ENCODE measurements at places on chromosomes 5 and 9.

DNA sequence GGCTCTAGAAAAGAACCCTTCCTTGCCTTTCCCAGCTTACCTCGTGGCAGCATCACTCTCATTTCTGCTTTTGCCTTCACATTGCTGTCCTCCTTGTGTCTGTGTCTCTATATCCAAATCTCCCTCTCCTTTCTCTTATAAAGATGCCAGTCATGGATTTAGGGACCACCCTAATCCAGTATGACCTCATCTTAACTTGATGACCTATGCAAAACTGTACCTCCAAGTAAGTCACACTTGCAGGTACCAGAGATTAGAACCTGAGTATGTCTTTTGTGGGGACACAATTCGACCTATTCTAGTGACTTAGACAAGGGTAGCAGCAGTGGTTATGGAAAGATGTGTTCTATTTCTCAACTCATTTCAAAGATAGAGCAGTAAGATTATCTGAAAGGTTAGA is 160.1 kb downstream of the HMHB1 start:
- no peak for DNase-seq

GRCh38 chr5:58378613-58379390 is 81.1 kb downstream of the PLK2 start:
- no peak for DNase-seq

GRCh38 chr5:11719888-11720481 is 184.3 kb downstream of the CTNND2 start:
- DNase-seq, result peak; percentile 5

DNA sequence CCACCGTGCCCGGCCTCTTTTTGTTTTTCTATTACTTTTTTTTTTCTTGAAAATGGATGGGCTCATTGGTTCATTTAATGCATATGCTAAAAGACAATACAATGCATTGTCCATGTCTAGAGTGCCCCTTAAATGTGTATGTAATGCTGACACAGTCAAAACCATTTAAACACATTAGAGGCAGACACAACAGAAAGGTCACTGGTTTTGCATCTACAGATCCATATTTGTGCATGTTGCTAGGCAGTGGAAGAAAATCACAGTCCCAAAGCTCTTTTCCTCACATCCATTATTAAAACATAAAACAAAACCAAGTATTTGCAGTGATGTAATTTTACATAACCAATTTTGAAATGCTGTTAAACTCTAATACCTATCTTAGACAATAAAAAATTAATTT is 389.0 kb downstream of the TAF11L14 start:
- DNase-seq, result no peak

GRCh38 chr9:136952321-136952850 is 313 bp downstream of the LCN12 start:
- no peak for DNase-seq

- DNase-seq, result peak; percentile 22
Measured at GRCh38 chr9:18543406-18544192, 69.6 kb downstream of the ADAMTSL1 start.

GRCh38 chr5:2890011-2890410 is 138.5 kb upstream of the IRX2 start:
- no peak for DNase-seq

DNA sequence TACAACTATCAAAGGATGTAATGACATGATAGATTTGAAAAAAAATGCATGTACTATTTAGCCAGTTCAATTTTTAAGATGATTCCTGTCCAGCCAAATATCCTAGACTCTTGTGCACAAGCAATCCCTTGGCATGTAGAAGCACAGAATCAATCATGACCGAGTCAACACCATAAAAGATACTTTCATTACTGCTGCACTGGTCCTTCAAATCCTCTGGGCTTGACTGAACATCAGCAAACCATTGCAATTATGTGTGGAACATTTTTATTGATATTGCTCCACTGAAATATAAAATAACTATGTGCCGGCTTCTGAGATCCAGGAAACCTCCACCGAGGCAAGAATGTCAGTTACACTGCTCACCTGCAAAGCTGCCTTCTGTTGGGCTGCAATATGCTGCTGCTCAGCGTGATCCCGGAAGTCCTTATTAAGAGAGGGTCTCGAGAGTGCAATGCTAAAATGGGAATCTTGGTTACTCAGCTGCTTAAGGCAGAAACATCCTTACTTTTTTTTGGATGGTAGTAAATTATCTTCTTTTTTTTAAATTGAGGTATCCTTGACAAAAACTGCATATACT is 28.7 kb downstream of the INIP start:
- DNase-seq, result no peak

DNA sequence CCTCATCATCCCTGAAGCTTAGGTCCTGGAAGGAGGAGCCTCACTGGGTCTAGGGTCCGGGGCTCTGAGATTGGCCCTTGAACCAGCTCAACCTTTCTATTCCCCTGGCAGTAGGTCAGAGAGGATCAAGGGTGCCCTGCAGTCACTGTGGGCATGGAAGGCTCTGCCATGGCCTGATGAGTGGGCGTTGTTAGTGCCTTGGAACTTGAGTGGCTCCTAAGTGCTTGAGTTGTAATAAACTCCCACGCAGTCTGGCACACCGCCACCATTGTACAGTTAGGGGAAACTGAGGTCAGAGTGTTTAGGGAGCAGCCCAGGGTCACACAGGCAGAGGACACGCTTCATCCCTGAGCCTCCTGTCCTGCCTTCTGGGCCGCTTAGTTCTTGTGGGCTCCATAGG is 10.4 kb upstream of the SYNPO start:
- no peak for DNase-seq

DNA sequence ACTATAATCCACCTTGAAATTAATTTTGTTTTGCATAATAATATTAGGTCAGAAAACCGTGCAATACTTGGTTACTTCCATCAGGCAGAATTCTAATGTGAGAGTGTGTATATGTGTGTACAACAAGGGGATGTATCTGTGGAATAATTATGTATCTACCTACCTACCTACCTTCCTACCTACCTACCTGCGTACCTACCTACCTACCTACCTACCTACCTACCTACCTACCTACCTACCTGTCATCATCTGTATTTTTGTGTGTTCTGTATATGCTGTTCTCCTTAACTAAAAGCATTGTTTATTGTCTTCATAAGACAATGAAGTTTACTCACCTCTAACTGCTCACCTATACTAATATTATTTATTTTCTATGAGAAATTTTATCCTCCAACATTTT is 52.8 kb downstream of the VCAN start:
- DNase-seq, result no peak

GRCh38 chr5:159451197-159452052 is 121.1 kb upstream of the IL12B start:
- peak; percentile 93 for DNase-seq

DNA sequence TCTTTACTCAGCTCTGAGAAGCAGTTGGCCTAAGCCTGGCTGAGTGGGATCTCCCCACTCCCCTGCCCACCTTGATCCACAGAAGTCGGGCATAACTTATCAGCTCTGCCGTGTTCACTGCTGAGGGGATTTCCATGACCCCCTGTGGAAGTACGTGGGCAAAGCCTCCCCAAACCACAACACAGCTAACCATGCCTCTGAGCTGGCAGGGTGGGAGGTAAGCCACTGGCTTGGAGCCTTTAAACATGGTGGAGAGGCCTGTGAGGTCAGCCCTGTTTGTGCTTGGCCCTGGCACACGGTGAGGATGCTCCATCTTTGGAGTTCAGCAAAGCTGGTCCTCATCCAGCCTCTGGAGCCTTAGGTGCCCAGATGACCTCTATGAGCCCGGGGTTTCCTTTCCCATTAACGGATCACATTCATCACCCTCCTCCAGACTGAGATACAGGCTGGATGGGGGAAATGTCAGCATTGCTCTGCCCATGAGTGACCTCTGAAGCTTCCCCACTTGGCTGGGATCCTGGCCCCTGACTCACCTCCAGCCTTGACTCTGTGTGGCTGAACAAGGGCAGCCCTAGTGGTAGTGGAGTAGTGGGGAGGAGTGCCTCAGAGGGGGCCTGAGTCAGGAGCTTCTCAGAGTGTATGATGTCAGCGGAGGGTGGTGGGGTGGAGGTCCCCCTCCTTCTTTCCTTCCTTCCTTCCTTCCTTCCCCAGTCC is 6.2 kb downstream of the PDLIM4 start:
- peak; percentile 70 for DNase-seq

DNA sequence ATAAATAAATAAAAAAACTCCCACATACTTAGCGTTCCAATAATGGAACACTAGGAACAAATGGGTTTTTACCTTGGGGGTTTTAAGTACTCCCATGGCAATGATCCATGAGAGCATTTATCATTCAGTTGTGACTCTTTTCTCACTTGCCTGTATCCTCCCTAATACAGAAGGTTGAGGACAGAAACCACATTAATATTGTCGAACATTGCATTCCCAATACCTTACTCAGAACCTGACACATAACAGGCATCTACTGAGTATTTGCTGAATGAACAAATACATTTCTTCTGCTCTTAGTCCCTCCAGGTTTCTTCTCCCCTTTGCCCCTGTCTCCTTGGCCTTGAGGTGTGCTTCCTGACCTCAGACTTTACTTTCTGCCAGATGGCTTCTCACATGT is 175.9 kb downstream of the CEMIP2 start:
- peak; percentile 9 for DNase-seq

DNA sequence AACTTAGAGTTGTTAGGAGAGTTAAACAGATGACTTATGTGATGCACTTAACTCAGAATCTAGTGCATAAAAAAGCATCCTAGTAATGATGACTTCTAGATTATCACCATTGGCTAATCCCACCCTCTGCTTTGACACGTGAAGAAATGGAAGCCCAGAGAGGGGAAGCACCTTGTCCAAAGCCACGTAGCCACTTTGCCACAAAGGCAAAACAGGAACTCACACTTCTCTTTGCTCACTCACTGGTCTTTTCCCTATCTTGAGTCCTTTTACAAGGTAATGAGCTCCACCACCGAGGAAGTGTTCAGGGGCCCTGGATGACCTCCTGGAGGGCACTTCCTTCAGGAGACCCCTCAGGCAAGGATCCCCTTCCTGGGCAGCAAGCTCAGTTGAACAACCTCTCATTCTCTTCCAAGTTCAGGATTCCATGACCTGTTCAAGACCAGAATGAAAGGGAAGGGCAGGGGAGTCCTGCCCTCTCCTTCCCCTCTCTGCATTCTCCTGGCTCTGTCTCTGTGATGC is 89.7 kb downstream of the HRH2 start:
- no peak for DNase-seq

DNA sequence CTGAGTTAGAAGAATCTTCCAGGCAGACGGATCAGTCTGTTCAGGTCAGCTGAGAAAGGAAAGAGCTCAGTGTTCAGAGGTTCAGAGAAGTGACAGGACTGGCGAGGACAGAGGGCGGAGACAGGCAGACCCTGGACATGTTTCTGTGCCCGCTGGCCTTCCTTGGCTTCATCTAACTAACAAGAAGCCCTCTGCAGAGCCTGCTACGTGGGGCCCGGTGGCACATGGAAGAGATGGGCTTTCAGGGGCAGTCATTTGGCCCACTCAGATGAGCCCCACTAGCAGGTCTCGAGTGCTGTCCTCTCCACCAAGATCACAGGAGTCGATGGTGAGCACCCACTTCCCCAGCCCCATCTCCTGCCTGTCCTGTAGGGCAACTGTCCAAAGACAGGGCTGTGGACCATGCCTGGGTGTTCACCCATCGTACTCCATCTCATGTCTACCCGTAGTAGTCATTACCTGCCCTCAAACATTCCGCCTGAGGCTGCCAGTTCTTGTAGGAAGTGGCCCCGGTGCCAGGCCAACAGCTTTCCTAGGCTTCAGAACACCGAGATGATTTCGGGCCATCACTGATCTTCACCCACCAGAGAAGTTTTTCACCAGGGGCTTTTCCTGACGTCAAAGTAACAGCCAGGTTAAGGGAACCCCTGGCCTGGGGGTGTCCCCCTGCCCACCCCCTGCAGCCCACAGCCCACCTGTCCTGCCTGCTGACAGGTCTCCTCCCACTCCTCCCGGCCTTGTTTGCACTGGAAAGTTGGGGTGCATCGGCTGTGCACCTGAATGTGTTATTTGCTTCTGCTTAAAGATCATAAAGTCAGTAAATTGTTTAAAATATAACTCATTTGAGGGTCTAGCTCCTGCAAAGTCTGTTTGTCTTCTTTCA is 14.0 kb downstream of the IRX2 start:
- no peak for DNase-seq

DNA sequence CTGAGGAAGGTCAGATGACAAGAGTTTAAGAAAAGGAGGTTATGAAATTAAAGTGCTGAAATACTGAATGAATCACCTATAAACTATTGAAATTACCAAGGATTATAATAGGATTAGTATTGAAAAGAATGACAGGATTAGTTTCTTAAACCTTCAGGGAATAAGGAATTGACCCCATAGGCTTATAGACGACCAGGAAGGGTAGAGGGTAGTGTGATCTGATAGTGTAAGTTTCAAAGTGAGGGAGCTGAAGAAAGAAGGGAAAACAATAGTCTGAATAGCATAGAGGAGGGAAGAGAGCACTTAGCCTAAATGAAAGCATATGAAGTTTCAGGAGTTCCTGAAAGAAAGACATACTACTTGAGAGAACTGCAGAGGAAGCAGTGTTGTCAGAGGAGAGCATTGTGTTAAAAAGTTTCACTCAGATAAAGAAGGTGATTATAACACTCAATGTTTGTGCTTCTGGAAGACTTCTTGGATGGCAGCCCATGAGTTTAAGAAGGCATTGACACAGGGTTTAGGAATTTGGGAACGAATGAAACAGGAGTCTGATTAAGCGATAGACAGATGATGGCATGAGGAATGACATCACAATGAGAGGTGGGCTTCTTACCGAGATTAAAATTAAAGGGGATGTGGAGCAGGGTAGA is 557.9 kb upstream of the GRAMD2B start:
- DNase-seq, result peak; percentile 26

- DNase-seq, result peak; percentile 86
Measured at GRCh38 chr5:179806250-179807048, at the start of gene MGAT4B. Gene MGAT4B, minus strand, starts transcription at chr5:179806866. Its CDS starts 283 bp downstream, at chr5:179806583.

DNA sequence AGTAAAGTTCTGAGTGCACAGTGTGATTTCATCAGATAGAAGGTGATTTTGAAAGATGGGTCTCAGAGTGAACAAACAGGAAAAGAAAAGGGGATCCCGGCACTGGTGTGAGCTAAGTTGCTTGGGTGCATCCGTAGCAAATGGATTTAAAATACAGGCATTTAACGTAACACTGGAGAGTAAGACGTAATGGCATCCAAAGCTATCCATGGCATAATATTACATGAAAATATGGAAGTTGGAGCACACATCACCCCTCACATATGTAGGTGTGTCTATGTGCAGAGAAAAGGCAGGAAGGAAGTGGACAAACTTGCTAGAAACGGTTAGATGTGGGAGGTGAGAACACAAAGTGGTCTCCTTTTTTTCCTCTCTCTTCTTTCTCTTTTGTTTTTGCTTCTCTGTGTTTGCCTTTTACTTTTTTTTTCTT is 38.2 kb upstream of the SEMA4D start:
- no peak for DNase-seq

GRCh38 chr9:21966140-21966851 is 27.9 kb downstream of the CDKN2A start:
- no peak for DNase-seq

DNA sequence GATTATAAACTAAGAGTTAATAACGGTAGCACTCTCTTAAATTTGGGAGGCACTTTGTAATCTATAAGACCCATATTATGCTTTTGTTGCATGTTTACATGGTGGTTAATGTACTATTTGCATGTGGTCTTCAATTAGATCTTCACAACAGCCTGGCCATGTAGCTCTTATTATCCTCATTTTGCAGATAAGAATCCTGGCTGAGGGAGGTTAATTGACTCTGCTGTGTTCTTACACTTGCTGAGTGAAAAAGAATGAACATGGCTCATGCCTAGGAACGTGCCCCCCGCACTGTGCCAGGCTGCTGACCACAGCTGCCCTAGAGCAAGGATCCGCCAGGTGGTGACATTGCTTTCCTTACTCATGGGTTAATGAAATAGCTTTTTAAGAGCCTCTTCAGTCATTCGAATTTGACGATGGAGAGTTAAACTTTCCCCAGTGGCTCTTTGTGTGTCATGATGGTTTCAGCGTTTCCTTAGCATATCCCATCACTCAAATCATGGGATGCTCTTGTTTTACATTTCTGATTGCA is 97.9 kb downstream of the CDH6 start:
- DNase-seq, result peak; percentile 9
